Naive B cell (primary cell): ENCODE measurements at places on chromosomes 16 and 17. TPM values are rescaled to one million over a fixed set of nuclear protein-coding genes. Genes with fewer than 3 reads are reported as not detected.

Gene ANKS4B
- polyA plus RNA-seq, result not detected

Gene SAMD14
- not detected for polyA plus RNA-seq

Gene PCGF2
- polyA plus RNA-seq, result not detected

Gene CCDC78
- polyA plus RNA-seq, result 0.41 TPM

Gene RGS11
- polyA plus RNA-seq, result 0.14 TPM

Gene GPRC5C
- polyA plus RNA-seq, result 0.20 TPM

Gene CCL8
- not detected for polyA plus RNA-seq

Gene RUNDC3A
- 0.13 TPM for polyA plus RNA-seq

Gene CLDN9
- not detected for polyA plus RNA-seq

Gene CHST4
- not detected for polyA plus RNA-seq

Gene CHD9NB
- 0.16 TPM for polyA plus RNA-seq

Gene MYCBPAP
- polyA plus RNA-seq, result 0.47 TPM

Gene CCDC144A
- polyA plus RNA-seq, result not detected

Gene ENKD1
- polyA plus RNA-seq, result not detected

Gene FA2H
- polyA plus RNA-seq, result not detected

Gene CACNG3
- not detected for polyA plus RNA-seq

Gene VAC14
- polyA plus RNA-seq, result 50.1 TPM

Gene KRT36
- not detected for polyA plus RNA-seq

Gene C16orf78
- not detected for polyA plus RNA-seq
